Central memory CD4-positive, alpha-beta T cell (primary cell): ENCODE measurements at places on chromosomes 3 and 15.

GRCh38 chr15:63089260-63090043 lies 32.2 kb upstream of the LACTB start:
- DNase-seq, result no peak

GRCh38 chr3:146921693-146922092 lies 316.5 kb upstream of the PLSCR5 start:
- no peak for DNase-seq

DNA sequence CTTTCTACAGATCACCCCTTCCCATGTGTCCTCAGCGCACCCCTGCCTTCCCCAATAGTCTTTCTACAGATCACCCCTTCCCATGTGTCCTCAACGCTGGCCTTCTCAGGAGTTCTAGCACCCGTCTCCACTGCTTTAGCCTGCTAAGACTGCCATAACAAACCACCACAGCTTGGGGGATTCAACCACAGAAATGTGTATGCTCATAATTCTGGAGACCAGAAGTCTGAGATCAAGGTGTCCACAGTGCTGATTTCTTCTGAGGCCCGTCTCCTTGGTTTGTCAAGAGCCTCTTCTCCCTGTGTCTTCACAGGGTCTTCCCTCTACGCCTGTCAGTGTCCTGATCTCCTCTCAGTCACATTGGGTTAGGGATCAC lies 68.1 kb upstream of the CGNL1 start:
- no peak for DNase-seq

GRCh38 chr3:160473221-160473620 lies 23.6 kb upstream of the TRIM59 start:
- no peak for DNase-seq

DNA sequence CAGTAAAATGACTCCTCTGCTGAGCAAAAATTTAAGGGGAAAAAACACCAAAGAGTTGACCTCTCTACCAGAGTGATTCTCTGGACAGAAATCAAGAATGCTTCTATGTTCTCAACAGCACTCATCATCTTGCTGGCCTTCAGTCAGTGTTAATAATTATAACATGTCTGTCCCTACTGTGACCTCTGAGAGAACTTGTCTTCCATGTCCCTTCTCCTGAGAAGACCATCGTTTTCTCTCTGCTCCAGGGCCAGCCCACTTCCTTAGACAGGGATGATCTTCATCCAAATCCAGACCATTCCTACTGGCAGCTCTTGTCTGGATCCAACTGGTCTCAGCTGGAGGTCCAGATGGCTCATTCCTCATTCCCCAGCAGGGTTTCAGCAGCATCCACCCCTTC lies 139.0 kb upstream of the NECTIN3 start:
- DNase-seq, result no peak

- DNase-seq, result no peak
Measured at GRCh38 chr3:97937205-97937604, 35.0 kb downstream of the RIOX2 start.

GRCh38 chr3:120013481-120013880 lies 80.8 kb downstream of the GSK3B start:
- DNase-seq, result no peak

DNA sequence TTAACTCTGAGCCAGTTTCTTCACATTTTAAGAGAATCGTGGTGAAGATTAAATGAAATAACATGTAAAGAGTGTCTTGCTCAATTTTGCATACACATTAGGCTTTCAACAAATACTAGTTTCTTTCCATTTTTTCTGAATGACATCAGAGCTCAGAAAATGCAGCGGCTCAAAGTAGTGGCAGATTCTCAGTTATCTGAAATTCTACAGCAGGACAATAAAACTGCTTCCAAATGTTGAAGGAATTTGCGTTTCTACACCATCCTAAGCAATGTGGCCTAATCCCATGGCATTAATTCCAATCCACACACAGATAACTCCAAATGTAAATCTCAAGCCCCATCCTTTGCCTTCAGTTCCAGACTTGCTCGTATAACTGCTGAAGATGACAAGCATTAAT lies 115.8 kb downstream of the PLCH1 start:
- no peak for DNase-seq

DNA sequence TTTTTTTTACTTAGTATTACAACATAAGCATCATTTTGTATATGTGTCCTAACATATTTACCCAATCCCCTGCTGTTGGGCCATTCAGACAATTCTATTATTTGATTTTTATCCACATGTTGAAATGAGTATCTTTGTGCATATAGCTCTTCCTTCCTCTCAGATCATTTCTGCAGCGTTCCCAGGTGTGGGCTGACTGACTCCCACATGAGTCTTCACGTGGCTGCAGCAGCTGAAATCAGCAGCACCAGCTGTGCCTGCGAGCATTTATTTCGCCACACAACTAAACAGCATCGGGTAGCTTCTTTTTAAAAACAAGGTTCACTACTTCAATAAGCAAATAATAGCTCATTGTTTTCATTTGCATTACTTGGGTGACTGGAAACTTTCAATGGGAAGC lies 44.5 kb upstream of the PDE8A start:
- DNase-seq, result no peak

- DNase-seq, result no peak
Measured at GRCh38 chr15:52856286-52856685, 66.2 kb upstream of the ONECUT1 start.

DNA sequence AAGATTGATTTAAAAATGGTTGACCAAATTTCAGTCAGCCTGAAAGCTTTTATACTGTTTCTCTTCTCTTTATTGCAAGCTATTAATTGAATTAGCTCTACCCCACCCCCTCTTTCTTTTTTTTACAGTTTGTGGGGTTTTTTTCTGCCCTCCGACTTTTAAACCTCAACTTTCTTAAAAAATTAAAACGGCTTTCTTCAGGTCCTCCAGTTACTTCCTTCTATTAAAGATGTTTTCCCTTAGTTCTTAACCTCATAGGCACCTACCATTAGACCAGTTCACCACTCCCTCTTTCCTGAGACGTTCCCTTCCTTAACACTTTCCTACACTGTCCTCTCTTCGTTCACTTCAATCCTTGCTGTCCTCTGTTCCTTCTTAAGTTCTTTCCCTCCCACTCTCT lies 52.4 kb downstream of the ATP8B4 start:
- no peak for DNase-seq

DNA sequence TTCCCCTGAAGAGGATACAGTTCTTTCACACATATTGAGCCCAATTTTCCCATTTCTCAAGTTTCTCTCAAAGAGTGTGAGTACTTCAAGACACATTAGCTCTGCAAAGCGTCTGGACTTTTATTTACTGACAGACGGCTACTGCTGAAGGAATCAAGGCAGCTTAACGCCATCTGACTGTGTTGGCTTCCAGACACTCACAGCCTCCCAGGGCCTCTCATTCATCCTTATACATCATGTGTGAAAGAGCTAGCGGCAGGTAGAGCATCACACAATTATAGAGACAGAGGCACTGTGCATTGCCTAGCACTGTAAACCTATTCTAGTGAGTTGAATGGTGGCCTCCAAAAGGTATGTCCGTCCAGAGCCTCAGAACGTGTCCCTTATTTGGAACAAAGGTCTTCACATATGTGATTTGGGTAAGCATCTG lies 284.1 kb upstream of the STT3B start:
- DNase-seq, result no peak

- DNase-seq, result no peak
Measured at GRCh38 chr15:95972041-95972553, 358.4 kb upstream of the NR2F2 start.

DNA sequence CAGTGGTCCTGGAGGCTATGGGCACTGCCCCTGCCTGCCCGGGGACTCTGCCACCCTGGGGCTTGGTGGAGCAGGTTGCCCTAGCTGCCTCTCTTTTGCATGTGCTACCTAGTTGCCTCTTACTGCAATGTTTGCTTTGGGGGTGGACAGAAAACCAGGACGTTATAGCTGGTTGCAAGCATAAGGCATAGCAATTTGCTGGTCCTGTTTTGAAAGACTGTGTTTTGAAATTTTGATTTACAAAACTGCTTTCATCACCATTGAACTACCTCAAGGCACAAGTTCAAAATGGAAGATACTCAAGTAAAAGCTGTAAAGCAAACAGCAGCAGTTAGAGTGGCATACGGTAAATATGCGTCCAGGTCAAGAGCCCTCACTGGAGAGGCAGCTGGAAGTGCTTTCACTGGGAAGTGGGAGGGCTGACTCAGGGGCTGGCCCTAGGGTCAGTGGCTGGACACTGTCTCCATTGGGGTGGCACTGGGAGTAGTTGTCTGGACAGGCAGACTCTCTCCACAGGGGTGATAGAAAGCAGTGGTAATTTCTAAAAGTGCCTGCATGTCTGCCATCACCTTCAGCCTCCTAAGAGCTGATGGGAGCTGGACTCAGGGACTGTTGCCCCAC lies 138.1 kb downstream of the CHDH start:
- DNase-seq, result no peak

DNA sequence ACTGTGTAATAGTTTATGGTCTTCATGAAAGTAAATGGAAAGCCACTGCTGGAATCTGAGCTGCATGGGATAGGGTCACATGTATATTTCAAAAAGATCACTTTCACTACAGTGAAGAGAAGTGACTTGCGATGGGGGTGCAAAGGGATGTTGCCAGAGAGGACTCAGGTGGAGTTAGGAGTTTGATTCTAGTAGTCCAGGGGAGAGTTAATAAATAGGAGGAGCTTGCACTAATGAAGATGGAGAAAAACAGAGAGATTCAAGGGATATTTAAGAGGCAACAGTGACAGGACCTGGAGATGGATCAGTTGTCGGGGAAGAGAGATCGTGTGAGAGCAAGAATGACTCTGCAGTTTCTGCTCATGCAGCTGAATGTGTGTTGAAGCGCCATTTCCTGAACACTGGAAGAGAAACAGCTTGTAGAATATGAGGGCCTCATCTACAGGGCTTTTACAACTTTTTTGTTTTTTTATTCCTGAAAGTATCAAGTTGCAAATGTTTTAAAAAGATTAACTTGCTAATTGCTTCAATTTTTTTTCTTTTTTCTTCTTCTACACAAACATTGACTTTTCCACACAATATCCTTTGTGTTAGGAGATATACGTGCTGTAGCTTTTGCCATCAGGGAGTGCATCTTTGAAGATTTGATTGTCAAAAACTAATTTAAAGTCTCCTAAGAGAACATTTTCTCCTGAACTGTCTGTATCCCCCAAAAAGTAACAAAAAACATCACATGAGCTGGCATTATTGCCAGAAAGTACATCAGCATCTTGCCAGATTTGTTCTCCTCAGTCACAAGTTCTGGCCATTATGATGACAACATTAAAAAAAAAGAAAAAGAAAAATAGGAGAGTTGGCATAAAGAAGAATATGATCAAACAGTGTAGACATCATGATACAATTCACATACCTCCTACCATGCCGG lies 37.5 kb downstream of the SETMAR start:
- no peak for DNase-seq

DNA sequence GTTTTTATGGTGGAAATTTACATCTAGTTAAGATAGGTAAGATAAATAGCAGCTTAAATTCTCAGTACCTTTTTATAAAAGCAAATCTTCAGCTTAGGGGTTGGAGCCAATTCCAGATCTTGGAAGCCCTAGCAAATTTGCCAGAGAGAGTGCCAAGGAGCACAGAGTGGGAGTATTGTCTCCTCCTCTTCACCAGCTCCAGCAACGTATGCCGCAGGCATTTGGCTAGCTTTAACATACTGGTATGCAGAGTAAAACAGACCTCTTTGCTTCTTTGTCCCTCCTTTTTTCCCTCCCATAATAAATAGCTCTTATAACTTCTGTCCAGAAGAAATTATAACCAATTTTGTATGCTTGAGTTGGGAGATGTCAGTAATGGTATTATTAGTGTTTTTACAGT lies 140.4 kb downstream of the DIPK2A start:
- no peak for DNase-seq

- DNase-seq, result no peak
Measured at GRCh38 chr15:74540161-74540760, 759 bp upstream of the ARID3B start.

DNA sequence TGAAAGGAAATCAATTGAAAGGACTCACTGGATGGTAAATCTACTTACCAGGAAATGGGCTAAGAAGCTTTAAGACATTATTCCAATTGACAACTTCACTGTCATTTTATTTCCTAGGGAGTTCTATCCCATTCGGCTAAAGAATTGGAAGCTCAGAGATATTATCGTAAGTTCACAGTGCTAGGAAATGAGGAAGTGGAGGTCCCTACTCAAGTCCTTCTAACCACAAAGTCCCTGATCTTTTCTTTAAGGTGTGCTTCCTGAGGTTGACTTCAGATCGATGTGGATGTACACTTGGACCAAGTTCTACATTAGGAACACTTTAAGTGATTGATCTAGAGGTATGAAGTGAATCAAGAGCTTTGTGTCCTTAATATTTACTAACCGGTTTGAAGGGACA lies 63.6 kb downstream of the MDFIC2 start:
- DNase-seq, result no peak

DNA sequence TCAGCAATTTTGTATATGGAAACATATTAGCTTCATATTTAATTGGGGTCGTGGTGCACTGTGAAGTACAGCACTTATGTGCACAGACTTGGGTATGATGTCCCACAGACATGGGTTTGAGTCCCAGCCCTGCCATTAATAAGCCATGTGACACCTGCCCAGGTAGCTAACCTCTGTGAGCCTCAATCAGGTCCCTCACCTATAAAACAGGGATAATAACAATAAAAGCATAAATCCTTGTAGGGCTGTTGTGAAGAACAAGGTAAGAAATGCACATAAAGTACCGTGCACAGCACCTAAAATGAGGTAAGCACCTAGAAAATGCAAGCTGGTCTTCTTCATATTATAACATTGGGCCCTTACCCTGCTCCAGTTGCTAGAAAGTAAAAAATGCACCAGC lies 173.5 kb upstream of the WNT5A start:
- no peak for DNase-seq

DNA sequence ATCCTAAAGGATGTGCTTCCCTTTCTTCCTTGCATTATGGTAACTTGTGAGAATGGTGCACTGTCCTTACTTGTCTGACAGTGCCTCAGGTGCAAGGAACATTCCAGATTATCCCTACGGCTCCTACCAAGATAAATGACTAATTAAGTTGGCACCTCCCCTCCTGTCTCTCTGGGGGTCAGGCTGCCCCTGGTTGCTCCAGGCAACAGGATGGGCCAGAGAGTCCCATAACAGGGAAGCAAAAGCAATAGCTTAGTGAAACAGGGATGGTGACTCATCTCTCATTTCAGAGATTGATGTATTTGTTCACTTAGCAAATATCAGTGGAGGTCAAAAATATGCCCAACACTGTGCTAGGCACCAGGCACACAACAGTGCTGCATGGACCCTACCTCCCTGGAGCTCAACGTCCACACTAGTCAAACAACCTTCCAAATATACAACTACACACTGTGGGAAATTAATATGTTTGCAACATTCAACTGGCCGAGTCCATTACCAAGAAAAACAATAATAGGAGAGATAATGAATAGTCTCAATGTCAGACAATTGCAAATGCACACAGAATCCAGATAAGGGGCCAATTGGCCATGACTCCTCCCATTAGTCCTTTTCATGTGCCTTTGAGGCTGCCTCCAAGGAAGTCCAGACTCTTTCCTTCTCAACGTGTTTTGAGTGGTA lies 249.0 kb downstream of the TLE3 start:
- no peak for DNase-seq

- no peak for DNase-seq
Measured at GRCh38 chr15:83327041-83327440, 42.6 kb upstream of the BNC1 start.

DNA sequence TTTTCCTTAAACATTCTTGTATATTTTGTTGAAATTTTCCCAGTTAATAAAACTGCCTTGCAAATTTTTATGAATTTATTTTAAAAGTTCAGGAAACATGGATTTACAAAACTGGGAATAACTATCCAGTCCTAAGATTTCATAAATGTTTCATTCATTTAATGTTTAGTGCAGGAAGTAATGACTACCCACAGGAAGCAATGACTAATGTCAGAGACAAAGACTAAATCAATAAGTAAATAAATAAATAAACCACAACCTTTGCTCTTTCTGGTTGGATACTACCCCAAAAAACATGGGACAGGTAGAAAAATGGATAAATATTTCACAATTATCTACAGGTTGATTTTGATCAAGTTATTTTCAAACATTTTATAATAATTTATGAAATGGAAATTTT lies 48.8 kb upstream of the TMCO5A start:
- DNase-seq, result no peak
